GF-D8 (cell line): ENCODE measurements at places on chromosomes 13 and 19.

GRCh38 chr13:106637519-106637918 lies 69.6 kb upstream of the ARGLU1 start:
- no peak for DNase-seq

GRCh38 chr13:48890391-48890790 lies 85.3 kb upstream of the FNDC3A start:
- DNase-seq: no peak

- no peak for DNase-seq
Measured at GRCh38 chr13:48222358-48223301, 10.4 kb upstream of the ITM2B start.

- DNase-seq: no peak
Measured at GRCh38 chr13:112067116-112067741, at the start of gene SOX1. Gene SOX1, plus strand, starts transcription at chr13:112067149. Its CDS starts 510 bp downstream, at chr13:112067659.

DNA sequence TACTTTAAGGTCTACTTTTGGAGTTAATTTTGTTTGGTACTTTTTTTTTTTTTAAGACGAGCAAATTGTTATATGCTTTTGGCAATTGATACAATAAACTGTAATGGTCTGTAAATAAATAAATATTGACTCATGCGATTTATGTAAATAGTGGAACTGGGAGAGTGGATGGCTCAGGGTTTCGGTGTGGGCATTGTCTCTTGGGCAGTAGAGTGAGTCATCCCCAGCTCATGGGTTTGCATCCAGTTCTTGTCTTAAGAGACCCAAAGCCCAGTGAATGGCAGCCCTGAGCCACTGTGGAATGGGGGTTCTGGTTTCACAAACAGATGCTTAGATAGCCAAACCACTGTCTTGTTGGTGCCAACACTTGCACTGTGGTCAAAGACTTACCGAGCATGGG lies 33.0 kb downstream of the FGF9 start:
- DNase-seq: no peak

- DNase-seq: no peak
Measured at GRCh38 chr19:5137571-5138124, 168.7 kb downstream of the KDM4B start.

- no peak for DNase-seq
Measured at GRCh38 chr19:28526038-28526437, 686.9 kb downstream of the UQCRFS1 start.

GRCh38 chr19:48999481-49000325 lies 6.0 kb downstream of the RUVBL2 start:
- no peak for DNase-seq
